ENCODE measurements at places on chromosomes 3 and 15.

- DNase-seq = peak; percentile 26
Observed at GRCh38 chr15:73677146-73677607, 7.0 kb upstream of the CD276 start.

DNA sequence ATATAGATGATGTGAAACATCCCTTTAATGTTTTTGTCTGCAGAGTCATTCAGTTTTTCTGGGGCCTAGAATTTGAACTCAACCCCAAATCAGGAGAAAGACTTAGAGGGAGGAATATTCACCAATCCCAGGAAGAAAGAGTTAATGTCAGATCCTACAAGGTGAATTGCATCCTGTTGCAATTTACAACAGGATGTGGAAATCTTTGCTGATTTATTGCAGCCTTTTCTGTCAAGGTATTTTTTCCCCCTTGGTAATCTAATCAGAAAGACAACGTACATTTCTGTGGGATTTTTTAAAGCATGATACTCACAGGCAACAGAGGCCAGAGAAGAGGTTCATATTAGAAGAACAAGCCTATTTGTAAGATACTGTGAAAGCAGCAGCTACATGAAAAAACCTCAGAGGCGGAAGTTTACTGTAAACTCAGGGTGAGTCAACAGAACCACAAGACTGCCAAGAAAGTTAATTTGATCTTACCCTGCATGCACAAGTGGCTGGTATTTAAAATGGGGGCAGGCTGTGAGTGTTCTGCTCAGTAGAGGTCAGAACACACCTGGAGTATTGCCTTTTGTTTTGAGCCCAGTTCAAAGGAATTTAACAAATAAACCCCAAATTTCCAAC lies 531.9 kb downstream of the AGBL1 start:
- DNase-seq = no peak

- DNase-seq = no peak
Observed at GRCh38 chr15:60840306-60840702, 361.4 kb upstream of the ICE2 start.

DNA sequence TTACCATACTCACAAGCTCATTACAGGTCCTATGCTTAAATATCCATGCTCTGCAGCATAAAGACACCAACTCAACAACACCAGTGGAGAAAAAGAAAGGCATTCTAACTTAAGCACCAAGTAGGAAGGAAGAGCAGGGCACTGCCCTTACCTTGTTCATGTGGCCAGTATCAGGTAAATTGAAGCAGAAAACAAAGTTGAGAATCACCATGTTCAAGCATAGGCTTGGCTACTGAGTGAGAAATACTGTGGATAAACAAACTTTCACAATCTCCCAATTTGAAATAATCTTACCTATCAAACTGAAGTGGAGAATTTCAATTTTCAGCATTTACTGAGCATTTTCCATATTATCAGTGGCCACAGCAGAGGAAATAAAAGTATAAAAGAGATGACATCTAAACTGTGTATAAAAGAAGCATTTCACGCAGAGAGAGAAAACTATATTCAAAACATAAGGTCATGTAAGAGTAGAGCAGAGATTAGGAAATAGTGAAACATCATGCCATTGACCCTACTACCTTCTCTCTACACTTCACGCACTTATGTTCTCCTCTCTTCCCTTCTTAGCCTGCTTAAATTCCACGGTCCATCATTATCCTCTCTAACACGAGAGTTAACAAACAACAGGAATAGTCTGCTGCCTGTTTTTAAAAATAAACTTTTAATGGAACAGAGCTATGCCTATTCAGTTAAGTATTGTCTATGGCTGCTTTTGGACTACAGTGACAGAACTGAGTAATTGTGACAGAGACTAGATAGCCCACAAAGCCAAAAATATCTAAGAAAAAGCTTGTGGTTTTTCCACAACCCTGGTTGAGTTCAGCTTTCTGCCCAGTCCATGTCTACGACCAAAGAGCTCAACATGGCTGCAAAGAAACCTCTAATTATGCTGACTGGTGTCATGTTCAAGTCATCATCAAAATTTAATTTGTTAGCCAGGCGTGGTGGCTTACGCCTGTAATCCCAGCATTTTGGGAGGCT lies 142.5 kb downstream of the NR1I2 start:
- no peak for DNase-seq

DNA sequence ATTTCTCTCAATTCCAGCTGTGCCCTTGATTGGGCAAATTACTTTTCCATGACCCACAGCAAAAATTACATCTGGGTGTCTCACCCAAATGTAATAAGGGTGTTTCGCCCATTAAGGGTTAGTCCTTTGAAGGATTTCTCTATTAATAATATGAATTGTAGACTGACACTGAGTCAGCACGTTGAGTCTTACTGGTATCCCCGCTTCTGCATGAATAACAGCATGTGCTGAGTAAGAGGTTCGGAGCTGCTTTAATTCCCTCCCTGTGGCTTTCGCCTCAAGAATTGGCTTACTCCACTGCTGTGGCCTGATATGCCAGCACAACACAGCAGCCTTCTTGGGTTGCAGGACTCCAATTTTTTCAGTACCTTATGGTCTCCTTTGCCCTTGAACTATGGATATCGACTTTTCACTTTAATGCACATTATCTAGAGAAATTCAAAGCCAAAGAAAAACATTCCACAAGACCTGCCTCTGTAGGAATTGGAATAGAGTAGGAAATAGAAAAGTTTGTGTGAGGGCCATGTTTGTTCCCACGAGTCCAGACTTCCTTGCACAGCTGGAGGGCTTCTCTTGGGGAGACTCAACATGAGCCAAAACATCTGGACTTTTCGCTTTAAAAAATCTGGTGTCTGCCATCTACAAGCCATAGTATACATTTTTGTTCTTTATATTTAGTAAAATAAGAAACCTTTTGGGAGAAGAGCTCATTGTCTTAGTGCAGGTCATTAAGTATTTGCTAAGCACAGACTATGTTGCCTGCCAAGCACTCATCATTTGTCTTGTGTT lies 20.7 kb upstream of the ERC2 start:
- DNase-seq = no peak

Measured in erythroblast (primary cell).